ENCODE measurements at places on chromosomes 4 and X.

DNA sequence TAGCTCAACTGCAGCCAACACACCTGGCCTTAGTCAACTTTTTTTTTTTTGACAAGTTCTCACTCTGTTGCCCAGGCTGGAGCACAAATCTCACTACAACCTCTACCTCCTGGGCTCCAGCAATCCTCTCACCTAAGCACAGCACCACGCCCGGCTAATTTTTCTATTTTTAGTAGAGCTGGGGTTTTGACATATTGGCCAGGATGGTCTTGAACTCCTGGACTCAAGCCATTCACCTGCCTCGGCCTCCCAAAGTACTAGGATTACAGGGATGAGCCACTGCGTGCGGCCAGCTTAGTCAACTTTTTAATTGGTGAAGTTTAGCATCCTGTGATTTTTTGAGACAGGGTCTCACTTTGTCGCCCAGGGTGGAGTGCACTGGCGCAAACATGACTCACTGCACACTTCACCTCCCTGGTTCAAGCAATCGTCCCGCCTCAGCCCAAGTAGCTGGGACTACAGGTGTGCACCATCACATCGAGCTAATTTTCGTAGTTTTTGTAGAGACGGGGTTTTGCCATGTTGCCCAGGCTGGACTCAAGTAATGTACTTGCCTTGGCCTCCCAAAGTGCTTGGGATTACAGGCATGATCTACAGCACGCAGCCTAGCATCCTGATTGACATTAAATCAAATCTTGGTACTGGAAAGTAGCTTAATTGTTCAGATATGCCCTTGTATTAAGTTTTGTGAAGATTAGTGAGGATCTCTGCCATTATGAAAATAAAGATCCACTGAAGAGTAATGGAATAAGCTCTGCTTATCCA is 8.3 kb downstream of the HNRNPDL start:
- DNase-seq, result no peak

- no peak for DNase-seq
These were observed 777.7 kb downstream of the STIM2 start for GRCh38 chr4:27638163-27638915.

DNA sequence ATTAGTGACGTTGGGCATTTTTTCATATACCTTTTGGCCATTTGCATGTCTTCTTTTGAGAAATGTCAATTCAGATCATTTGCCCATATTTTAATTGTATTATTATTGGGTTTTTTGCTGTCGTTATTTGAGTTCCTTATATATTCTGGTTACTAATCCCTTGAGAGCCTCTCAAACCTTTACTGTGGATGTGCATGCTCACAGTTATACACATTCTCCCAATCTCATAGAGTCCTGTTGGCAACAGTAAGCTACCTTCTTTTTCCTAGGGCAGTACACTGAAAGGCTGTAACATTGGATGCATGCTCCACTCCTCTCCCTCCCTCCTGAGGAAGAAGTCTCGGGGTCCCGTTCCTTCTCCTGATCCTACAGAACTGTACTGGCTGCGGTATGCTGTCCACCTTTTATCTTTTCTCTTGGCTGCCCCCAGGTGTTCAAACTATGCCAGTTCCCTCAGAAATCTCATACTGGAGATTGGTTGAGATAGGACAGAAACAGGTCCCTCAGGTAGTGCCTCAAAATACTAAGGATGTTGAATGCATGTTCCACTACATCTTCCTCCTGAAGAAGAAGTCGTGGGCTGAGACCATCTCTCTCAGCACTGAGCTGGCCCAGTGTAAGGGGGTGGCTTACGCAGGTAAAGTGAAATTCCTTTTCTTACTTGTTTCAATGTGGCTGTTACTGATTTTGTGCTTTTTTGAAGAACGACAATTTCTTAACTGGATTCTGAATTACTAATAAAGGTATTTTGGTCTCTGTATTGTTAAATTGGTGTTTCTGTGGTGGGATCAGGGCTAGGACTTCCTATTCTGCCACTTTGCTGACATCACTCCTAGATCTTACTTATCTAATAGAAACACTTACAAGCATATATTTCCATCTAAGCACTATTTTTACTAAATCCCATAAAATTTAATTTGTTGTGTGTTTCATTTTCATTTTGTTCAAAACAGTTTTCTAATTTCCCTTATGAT is 145.4 kb upstream of the HUWE1 start:
- peak; percentile 9 for DNase-seq

DNA sequence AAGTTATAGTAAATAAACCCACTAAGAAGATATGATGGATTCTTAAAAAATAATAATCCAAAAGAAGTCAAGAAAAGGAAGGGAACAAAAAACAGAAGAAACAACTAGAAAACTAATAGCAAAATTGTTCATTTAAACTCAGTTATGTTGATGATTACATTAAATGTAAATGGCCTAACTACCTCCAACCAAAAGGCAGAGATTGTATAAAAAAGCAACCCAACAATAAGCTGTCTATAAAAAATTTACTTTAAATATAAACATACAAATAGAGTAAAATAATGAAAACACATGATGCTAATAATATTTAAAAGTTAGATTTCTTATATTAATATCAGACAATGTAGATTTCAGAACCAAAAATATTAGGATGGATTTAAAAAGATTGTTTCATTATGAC is 340.6 kb downstream of the CAMK2D start:
- DNase-seq, result no peak

GRCh38 chrX:135185795-135186443 is 14.7 kb upstream of the CT55 start:
- peak; percentile 22 for DNase-seq
